Naive B cell (primary cell): ENCODE measurements at places on chromosomes 12 and 14.

DNA sequence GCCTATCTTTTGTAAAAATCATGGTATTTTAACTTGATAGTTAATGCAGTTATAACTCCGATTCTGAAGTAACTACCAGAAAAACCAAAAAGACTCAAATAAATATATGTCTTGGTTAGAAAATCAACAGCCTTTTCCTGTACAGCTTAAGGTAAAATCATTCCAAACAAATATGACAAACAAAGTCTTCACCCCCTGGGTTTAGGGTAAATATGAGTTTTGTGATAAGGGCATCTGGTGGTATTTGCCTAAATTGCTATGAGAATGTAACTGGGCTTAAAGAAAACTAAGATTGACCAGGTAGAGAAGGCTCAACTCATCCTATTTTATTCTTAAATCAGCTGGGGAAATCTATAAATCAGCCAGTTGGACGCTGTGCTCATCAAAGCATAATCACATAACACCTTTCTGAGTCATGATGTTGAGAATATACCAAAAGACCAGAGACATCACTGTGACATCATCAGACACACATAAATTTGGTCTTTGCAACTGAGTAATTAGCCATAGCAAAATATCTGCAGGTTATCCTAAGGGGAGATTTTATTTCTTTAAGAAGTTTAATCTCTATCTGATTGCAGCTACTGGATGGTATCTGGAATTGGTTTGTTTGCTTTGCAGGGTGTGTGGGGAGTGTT is 133.9 kb downstream of the STXBP6 start:
- no peak for DNase-seq

- DNase-seq, result no peak
Measured at GRCh38 chr12:6871052-6871957, 1.8 kb downstream of the SPSB2 start.

GRCh38 chr14:102785595-102785963 is 8.3 kb downstream of the TRAF3 start:
- no peak for DNase-seq

- no peak for DNase-seq
Measured at GRCh38 chr14:44804391-44804790, 157.4 kb downstream of the KLHL28 start.

DNA sequence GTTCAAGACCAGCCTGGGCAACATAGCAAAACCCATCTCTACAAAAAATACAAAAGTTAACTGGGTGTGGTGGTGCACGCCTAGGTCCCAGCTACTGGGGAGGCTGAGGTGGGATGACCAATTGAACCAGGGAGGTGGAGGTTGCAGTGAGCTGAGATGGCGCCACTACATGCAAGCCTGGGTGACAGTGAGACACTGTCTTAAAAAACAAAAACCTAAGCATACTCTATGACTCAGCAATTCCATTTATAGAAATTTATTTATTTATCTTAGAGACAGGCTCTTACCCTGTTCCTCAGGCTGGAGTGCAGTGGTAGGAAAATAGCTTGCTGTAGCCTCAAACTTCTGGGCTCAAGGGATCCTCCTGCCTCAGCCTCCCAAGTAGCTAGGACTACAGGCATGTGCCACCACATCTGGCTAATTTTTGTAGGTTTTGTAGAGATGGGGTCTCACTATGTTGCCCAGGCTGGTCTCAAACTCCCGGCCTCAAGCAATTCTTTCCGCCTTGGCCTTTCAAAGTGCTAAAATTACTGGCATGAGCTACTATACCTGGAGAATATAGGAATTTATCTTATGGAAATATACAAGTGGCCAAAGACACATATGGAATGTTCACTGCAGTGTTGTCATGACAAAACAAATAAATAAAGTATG is 43.3 kb downstream of the NCKAP5L start:
- DNase-seq, result no peak

GRCh38 chr14:29521526-29522137 is 406.0 kb downstream of the PRKD1 start:
- DNase-seq, result no peak

DNA sequence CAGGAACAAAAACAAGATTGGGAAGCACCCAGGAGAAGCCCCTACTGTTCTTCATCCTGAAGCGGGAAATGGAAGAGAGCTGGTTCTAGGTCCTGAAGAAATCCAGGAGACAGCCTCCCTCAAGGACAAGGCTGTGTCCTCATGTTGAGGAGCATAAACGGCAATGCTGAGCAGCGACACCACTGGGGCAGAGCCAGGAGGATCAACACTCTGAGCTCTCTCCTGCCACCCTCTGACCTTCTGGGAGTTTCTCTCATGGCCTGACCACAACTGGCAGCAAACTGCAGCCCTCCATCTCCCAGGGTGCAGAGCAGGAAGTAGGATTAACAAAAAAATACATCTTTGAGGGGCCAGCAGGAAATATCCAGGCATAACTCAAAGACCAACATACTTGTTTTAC is 1292.2 kb upstream of the TMEM132C start:
- DNase-seq, result no peak

- DNase-seq, result no peak
Measured at GRCh38 chr14:58133739-58134138, 18.3 kb downstream of the ARMH4 start.

GRCh38 chr12:90260136-90260535 is 551.5 kb upstream of the ATP2B1 start:
- no peak for DNase-seq

- no peak for DNase-seq
Measured at GRCh38 chr14:40133463-40133862, 701.2 kb upstream of the FBXO33 start.

DNA sequence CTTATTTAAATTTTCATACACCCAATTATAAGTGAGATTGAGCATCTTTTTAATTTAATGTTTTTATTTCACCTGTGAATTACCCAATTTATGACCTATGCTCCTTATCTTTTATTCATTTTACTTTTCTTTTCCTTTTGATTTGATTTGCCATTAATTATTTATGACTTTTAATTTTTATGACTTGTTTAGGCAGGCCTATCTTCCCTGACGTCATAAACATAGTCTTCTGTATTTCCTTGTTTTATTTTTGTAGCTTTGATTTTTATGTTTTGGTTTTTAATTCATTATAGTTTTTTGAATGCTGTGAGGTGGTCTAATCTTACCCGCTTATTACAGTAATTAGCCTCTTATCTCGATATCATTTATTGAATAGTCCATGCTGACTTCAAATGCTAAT is 467.1 kb upstream of the FAR2 start:
- no peak for DNase-seq

- no peak for DNase-seq
Measured at GRCh38 chr14:51334566-51334965, 94.5 kb downstream of the TMX1 start.

DNA sequence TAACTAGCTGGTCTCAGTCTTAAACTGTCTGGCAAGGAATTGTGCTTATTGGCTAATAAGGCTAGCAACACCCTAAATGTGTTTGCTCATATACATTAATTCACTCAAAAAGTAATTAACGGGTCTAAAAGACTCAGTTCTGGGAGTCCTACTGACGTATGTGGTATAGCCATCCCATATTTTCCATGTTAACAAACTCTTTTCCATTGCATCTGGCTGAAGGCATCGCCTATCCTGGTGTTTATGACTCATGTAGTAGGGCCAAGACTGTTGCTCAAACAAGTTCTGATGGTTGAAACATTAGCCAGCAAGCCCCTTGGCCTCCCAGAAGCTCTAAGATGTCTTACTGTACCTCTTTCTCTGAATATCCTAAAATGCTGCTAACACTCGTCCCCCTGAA is 98.5 kb downstream of the PHLDA1 start:
- no peak for DNase-seq

- no peak for DNase-seq
Measured at GRCh38 chr14:98959410-98959809, 312.6 kb downstream of the BCL11B start.

GRCh38 chr14:23801766-23802165 is 151.8 kb upstream of the DHRS4 start:
- no peak for DNase-seq

GRCh38 chr12:95548539-95549391 is 2.5 kb downstream of the USP44 start:
- peak; percentile 71 for DNase-seq

GRCh38 chr14:64952598-64953309 is 10.2 kb upstream of the GPX2 start:
- DNase-seq, result no peak

DNA sequence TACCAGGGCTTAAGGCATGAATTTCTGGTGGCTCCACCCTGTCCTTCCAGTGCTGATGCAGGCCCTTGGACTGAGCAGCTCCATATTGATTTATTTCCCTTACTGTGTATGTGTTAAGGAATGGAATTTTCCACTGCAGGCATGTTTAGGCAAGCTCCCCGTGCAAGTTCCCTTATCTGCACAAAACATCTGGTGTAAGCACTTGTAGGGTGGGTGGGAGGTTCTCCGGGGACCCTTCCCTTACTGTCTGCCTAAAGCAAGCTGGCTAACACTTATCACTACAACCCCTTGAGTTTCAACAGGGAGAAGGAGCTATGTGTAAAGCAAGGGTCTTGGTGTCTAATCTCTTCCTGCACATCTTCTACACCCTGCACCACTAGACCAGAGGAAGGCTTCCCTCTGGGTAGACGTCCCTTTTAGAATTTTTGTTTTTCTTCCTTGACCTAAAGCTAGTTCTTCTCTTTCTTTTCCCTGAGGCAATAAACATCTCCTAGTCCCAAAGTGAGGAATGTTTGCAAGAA is 22.0 kb upstream of the DRAM1 start:
- DNase-seq, result no peak

DNA sequence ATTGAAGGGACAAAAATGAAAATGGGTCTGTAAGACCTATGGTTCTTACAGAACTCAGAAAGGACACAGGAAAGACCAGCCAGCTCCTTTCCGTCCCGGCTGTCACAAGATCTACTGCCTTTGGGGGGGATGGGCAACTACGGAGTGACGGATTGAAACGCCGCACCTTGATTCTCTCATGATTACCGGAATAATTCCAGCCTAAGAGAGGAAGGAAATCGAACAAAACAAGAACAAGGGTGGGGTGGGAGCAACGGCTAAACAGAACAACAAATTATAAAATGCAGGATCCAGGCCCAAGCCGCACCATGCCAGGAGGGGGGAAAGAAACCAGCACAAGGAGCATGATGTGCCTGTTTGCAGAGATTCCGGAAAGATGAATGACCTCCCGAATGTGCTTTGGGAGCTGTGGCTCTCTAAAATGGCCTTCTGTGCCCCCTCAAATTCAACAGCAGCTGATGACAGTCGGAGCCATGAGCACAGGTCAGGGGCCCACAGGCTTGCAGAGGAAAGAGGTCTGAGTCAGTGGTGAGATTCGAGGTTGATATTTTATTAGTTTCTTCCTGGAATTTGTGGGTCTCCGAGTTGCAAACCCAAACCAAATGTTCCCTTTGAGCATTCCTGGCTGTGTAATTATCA is 72.1 kb downstream of the SPRING1 start:
- DNase-seq, result no peak

- no peak for DNase-seq
Measured at GRCh38 chr12:126346087-126346486, 1280.9 kb downstream of the AACS start.

DNA sequence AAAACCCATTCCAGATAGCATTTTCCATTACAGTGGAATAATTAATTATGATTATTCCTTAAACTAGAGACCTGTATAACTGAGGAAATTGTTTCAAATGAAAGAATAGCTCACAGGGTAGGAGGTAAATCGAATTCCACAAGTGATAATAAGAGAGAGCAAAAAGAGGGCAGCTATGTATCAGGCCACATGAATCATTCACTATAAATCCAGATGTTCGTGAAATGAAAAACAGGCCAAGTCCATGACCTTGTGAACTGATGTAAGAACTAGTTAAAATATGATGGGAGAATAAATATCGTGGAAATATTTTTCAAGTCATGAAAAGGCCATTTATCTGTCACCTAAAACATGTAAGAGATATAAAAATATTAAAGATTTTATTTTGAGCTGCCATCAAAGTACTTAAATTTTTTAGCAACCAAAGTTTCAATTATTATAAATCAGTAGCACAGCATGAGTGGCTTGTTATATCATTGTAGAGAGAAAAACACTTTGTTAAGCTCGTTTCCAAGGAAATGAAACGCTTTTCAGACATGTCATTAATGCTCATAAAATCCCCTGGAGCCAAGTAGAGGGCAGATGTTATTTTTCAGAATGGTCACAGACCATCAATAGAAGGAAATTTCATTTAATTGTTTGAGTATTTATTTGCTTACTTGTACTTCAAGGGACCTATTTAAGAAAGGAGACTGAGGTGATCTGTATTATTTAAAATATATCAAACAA is 120.6 kb upstream of the CDKN3 start:
- DNase-seq, result no peak

DNA sequence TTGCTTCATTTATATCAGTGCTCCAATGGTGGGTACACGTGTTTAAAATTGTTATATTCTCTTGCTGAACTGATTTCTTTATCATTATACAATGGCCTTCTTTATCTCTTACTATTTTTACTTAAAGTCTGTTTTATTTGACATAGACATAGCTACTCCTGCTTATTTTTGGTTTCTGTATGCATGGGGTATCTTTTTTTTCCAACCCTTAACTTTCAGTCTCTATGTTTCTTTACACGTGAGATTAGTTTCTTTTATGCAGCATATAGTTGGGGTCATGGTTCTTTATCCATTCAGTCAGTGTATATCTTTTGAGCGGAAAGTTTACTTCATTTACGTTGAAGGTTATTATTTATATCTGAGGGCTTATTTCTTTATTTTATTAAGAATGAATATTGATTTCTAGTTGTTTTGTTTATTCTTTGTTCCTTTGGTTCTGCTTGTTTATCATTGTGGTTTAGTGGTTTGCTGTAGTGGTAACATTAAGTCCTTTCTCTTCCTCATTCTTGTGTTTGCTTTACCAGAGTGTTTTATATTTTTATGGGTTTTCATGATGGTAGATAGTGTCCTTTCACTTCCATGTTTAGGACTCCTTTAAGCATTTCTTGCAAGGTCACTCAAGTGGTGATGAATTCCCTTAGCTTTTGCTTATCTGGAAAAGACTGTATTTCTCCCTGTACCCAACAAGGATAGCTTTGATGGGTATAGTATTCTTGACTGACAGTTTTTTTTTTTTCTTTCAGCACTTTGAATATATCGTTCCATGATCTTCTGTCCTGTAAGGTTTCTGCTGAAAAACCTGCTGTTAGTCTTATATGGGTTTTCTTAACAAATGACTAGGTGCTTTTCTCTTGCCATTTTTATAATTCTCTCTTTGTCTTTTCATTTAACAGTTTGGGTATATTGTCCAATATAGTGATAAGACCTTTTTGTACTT is 38.3 kb upstream of the FAR2 start:
- no peak for DNase-seq
